ENCODE measurements at places on chromosomes 2 and 18.

DNA sequence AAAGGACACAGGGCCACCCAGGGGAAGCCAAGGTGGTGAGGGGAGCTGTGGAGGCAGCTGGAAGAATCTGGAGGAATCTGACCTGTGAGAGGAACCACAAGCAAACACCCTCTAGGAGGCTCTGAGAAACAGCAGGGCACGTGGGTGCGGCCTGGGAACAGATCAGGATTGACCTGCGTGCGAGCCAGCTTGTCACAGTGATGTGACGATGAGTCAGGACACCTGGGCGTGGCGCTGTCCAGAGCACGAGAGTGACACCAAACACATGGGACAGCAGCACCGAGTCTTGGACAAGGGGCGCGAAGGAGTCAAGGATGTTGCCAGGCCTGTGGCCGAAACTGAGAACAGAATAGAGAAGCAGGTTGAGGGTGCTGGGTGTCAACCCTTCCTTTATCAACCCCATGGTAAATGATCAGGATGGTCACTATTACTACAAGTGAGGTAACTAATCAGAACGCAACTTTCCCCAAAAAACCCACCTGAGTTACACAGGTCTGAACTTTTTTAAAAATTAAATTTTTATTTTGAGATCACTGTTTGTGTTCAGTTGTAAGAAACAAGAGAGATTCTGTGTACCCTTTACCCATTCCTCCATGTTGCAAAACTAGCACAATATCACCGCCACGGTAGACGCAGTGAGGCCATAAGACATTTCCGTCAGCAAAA lies 637 bp upstream of the SFT2D3 start:
- no peak for DNase-seq

- DNase-seq: no peak
These were observed 360.7 kb downstream of the FIGN start for GRCh38 chr2:163375070-163375469.

GRCh38 chr2:121746071-121746578 lies 9.3 kb upstream of the TSN start:
- DNase-seq: peak; percentile 68

DNA sequence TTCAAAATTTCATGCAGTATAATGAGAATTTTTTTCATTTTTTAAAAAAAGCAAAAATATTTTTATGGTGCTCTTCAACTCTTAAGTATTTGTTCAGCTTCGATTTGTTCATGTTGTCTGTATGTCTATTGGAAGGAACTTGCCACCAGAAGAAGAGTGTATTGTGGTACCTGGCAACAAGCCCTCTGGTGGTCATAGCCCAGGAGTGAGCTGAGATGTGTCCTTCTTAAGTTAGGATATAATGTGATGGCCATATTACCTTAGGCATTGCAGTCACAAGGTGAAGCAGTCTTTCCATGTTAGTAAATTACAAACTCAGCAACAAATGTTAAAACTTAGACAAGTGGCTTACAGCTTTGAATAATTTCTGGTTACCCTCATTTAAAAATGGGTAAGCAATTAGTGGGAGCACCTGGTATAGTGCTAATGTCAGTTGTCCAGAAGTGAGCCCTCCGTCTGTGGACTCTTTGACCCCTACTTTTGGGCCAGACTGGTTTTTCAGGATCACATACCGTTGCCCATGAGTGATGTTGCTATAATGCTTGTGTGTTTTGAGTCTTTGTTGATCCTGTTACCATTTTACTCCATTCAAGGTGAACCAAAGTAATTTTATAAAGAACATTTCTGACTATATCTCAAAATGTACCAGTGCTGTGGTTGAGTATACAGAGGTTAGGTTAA lies 57.4 kb downstream of the MYO1B start:
- peak; percentile 37 for DNase-seq

GRCh38 chr2:187215532-187216240 lies 232.4 kb downstream of the CALCRL start:
- DNase-seq: peak; percentile 9

- no peak for DNase-seq
These were observed 82.9 kb downstream of the MSH2 start for GRCh38 chr2:47485751-47486300.

DNA sequence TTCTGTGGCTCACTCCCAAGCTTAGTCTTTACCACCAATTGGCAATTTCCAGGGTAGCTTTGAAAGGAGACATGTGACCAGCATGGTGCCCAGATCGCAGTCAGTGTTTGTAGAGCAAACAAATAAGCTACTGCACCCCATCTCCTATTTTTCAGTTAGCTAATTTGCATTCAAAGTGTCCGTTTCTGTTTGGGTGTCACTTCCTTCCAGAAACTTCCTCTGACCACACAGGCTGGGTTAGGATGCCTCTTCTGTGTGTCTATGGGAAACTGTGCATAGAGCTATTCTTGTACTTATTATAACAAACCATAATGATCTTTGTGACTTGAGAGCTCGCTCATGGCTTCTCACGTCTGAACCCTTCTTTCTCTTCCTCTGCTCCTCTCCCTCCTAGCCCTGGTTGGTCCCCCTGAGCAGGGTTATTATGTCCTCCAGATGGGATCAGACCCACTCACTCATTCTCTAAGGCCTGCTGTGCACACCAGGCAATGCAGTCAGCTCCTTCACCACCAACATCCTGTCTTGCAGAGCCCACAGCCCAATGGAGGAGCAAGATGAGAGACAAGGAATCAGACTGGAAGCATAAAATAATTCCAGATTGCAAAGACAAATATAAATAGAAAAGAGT lies 101.2 kb upstream of the ALK start:
- DNase-seq: no peak

- no peak for DNase-seq
These were observed 12.9 kb downstream of the SMARCAL1 start for GRCh38 chr2:216425008-216425787.

DNA sequence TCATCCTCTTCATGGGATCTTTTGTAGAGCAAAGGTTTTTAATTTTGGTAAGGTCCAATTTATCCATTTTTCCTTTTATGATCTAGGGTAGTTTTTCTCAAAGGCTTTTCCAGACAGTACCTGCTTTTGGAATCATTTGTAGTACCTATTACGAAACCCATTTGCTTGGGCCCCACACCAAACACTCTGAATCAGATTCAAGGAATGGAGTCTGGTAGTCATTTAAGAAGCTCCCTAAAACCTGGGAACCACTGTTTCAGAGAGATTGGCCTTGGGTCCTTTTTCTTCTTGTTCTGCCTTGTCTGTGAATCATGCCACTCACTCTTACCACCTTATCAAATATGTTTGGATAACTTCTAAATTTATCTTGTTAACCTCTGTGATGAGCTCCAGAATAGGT lies 40.3 kb downstream of the OSBPL6 start:
- DNase-seq: peak; percentile 83

GRCh38 chr2:186059096-186059495 lies 320.5 kb downstream of the FSIP2 start:
- DNase-seq: no peak

- DNase-seq: no peak
These were observed 1143.9 kb upstream of the NXPH2 start for GRCh38 chr2:139924070-139924469.

GRCh38 chr2:3519255-3520205 lies at the start of gene ADI1:
TSS of gene ADI1 (minus strand) at chr2:3519531. CDS start at chr2:3519487, 44 bp downstream.
- peak; percentile 75 for DNase-seq

GRCh38 chr2:239678666-239679296 lies 278.0 kb upstream of the HDAC4 start:
- no peak for DNase-seq

GRCh38 chr2:127278959-127279358 lies 15.0 kb downstream of the ERCC3 start:
- no peak for DNase-seq

GRCh38 chr2:175539122-175539521 lies 357.6 kb upstream of the ATP5MC3 start:
- no peak for DNase-seq

- no peak for DNase-seq
These were observed 35.4 kb upstream of the TMEM182 start for GRCh38 chr2:102726128-102727087.

DNA sequence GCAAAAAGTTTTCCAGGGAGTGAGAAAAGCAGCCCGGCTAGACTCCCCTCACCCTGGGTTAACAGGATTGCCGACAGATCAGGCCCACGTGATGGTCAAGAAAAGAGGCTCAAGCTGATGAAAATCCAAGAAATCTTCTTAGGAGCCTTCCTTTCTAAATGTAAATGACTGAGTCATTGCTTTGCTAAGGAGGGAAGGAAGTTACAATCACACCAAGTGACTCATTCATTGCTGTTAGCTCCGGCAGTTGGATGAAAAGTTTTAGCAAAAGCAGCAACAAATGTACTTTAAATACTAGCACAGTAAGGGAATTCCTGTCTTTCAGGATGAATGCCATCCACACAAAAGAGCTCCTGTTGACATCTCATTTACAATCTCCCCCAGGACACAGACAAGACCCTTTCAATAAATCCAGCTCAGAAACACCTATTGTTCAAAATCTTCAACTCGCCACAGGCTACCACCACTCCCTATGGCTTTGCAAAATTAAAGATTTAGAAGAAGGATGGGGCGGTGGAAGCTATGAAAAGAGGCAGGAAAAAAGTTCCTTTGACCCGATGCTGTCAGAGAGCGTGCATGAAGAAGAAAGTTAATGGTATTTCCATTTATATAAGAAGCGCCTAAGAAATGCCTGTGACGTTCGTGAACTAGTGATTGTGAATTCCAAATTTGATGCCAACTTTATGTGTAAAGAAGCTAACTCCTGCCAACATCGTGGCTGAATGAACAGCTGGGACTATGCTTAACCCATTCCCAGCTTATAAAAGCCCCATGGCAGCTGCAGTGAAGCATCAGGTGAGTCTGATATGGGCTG lies 153.7 kb downstream of the TGIF1 start:
- DNase-seq: peak; percentile 92

- no peak for DNase-seq
These were observed 72.1 kb downstream of the COL3A1 start for GRCh38 chr2:189046320-189046719.

- DNase-seq: peak; percentile 86
These were observed 31.0 kb downstream of the ANKRD29 start for GRCh38 chr18:23631746-23632145.

DNA sequence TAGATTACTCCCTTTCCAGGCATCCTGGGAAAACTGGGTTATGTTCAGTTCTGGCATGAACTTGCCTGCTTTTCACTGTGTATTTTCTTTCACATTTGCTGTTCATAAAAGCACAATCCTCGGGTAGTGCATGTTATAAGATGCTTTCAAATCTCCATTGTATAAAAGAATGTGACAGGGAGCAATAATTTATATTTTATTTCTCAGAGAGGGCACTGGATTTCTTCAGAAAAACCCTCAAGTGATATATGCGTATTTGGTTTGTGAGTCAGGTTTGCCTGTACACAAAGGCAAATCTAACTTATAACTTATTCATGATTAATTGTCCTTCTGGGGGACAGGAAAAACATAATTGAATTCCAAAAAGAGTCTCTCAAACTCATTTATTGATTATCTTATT lies 440.7 kb upstream of the MMADHC start:
- no peak for DNase-seq

DNA sequence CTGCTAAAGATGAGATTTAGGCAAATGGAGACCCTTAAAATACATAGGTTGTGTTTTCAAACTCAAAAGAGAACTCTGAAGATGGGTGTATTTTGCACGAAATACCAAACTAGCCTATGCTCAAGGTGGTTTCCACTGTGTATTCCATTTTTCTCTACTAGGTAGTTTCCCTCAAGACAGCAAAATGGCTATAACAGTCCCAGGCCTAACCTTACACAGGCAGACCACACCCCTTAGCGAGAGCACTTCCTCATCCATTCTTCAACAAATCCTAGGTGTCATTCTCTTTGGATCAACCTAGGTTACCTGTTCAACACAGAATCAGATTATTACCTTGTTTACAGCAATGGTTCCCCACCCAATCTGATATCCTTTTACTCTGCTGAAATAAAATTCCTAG lies 42.6 kb downstream of the HNRNPLL start:
- DNase-seq: no peak

GRCh38 chr2:135152361-135152760 lies 100.3 kb downstream of the RAB3GAP1 start:
- DNase-seq: peak; percentile 41
